CMK (cell line): ENCODE measurements at places on chromosomes 6 and 20.

GRCh38 chr6:96604420-96604819, 41.5 kb downstream of the FHL5 start:
- no peak for DNase-seq

DNA sequence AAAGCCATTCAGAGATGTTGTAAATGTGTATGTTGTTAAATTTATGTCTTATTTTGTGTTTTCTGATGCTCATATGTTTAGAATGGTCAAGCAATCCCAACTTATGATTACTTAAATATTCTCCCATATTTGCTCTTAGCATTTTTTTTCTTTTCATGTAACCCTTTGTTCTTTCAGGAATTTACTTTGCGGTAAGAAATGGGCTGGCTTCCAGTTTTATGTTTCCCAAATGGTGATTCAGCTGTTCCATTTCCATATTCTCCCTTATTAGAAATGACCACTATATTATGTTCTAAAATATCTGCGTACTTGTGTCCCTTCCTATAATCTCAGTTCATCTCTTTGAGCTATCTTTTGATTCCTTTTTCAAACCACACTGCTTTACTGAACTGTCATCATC, 113.7 kb downstream of the CDH26 start:
- DNase-seq, result no peak

DNA sequence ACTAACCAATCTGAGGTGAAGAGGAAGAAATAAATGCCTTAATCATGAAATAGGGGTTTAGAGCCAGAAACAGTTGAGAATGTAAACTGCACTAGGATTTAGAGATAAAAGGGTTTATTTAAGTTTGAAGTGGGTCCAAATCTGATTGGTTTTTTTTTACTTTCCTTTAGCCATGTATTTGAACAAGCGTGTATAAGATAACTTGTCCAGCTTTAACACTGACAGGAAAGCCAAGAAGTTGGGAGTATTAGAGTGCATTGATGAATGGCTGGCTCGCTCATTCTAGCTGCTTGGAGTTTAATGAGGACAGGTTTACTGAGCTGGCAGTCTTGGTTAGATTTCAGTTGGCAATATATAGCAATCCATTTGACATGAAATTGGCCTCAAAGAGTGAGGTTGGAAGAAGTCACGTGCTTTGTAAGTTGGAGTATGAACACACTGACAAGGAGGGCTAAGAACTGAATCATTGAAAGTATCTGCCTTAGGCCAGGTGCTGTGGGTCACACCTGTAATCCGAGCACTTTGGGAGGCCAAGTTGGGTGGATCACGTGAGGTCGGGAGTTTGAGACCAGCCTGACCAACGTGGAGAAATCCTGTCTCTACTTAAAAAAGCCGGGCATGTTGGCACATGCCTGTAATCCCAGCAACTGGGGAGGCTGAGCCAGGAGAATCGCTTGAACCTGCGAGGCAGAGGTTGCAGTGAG, 13.7 kb downstream of the SRSF3 start:
- no peak for DNase-seq

DNA sequence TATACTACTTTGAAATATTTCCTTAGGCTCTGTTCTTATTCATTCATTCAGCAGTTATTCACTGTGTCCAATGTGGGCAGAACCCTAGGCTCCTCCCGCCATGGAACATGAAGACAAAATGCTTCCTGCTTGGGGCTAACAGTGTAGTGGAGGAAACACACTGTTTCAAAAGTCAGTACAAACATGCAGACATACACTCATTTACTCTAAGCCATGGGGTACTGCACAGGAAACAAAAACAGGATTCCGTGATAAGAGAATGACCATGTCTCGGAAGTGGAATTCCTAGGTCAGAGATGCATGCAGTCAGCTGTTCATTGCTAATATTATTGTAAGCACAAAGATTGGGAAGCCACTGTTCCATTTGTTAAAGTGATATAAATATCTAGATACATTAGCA, 18.4 kb upstream of the FAM209A start:
- no peak for DNase-seq

- DNase-seq, result no peak
Measured at GRCh38 chr6:1611322-1611571, 1.5 kb downstream of the FOXC1 start.

- DNase-seq, result no peak
Measured at GRCh38 chr6:90003941-90004340, 109.7 kb downstream of the GJA10 start.

DNA sequence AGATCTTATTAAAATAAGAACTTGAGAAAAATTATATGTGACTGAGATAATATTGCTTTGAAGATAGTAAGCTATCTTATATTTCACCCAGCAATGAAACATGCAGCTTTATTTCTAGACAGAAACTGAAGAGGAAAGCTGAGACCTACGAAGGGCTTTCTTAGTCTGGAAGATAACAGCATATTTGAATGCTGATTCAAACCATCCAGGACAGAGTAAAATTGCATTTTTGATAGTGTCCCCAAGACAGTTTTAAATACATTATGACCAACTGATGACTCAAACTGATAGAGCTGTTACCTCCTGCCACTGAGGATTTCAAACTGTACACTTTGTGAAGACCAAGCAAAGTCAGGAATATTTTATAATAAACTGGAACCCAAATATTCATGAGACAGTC, 409.6 kb downstream of the GRIK2 start:
- DNase-seq, result no peak

DNA sequence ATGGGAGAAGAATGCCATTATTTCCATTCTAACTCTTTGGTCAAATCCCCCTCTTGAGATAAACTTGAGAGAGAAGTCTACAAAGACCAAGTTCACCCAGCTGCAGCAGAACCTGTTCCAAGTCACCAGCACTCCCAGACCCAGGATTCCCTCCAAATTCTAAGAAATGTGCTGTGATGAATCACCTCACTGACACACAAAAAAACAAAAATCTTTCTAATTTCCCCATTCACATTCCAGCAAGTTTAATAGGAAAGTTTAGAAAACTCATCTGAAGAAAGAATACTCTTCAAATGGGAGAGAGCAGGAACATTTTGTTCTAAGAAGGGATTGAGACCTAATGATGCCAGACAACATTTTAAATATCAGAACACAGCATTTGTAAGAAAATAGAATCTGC, 213.6 kb upstream of the PLCB4 start:
- no peak for DNase-seq

- no peak for DNase-seq
Measured at GRCh38 chr20:14715400-14715799, 378.0 kb upstream of the FLRT3 start.

DNA sequence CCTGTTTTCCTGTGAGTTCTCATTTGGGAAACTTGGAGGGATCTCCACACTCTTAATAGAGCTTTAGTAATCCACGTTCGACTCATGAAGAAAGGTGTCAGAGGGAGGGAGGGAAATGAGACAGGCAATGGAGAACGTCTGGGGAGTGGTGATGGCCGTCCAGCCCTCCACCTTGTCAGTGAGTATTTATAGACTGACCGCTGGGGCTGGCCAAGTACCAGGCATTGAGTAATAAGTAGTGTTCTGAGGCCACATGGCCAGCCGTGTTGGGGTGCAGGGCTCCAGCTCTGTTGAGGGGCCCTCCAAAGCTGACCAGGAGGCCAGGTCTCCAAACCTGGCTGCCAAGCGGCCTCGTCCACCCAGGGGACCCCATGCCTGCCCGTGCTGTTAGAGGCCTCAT, 11.3 kb upstream of the DSN1 start:
- DNase-seq, result no peak

- DNase-seq, result no peak
Measured at GRCh38 chr6:166413491-166413951, 30.8 kb upstream of the MPC1 start.

GRCh38 chr6:128097009-128097408, 196.2 kb upstream of the THEMIS start:
- no peak for DNase-seq

DNA sequence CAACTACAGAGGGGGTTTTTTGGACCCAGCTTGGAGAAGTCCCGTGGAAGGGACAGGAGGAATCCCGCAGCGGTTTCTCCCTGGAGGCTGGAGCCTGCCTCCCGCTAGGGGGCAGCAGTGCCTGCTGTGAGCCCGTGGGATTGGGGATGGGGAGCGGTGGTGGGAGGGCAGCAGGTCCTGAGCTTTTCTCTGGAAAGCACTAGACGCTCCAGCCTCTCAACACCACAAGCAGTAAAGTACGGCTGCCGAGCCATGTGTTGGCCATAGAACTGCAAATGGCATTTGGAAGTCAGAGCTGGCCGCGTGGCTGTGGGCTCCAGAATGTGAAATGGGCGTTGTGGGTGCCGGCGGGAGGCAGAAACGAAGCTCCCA, 47.8 kb downstream of the GMPR start:
- DNase-seq, result no peak

DNA sequence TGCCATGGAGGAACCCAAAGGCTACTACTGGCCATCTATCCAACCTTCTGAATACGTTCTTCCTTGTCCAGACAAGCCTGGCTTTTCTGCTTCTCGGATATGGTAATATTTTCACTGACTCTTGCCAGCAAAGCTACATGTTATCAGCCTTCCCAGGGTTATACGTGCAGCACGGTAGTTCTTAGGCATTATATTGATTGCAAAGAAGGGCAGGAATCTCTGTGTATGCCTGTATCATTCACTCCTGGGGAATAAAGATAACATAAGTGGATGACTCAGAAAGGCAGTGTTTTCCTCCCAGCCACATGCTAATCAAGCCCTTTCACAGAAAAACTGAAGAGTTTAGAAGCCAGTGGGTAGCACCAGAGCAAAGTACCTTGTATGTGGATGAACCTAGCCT, 98.7 kb downstream of the ADGRG6 start:
- DNase-seq, result peak; percentile 68

DNA sequence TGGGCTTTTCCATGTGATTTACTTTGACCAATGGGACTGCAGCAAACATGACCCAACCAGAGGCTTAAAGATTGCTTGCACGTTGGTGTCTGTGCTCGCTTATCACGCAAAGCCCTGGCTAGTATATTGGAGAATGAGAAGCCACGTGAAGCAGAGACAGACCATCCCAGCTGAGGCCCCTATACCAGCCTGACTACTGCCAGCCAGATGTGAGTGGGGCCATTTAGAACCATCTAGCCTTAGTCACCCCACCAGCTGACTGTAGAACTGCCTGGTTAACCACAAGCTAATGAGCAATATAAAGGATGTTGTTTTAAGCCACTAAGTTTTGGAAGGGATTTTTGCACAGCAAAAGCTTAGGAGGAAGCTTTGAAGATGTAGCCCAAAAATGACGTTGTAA, 74.5 kb downstream of the MACROD2 start:
- no peak for DNase-seq

GRCh38 chr20:52612046-52612632, 360.0 kb upstream of the TSHZ2 start:
- no peak for DNase-seq

DNA sequence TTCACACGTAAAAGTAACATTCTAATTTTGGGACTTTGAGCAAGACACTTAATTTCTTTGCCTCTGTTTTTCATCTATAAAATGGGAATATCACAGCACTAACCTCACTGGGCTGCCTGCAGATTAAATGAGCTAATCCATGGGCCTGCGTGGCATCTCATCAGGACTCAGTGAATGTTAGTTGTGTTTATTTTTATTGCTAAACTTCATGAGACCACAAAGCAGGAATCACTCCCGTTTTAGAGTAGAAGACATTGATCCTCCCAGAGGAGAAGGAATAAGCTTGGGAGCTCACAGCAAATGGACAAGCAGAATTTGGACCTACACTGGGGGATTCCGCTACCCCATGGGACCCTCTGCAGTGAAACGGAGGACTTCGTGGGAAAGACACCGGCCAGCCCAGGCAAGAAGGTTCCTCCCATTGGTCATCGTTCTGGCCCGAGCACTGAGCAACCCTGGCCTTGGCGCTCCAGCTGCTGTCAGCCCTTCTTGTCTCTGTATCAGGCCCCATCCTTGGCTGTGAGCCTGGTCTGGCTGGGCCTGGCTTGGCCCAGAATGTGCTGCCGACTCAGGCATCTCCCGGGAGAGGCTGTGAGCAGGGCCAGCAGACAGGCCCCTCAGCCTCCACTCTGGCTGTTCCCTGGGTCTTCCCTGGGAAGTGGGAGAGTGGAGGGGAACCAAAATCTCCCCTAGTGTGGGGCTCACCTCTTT, 79.8 kb downstream of the NFATC2 start:
- no peak for DNase-seq

- DNase-seq, result no peak
Measured at GRCh38 chr6:138007014-138007472, 100.2 kb downstream of the PERP start.

DNA sequence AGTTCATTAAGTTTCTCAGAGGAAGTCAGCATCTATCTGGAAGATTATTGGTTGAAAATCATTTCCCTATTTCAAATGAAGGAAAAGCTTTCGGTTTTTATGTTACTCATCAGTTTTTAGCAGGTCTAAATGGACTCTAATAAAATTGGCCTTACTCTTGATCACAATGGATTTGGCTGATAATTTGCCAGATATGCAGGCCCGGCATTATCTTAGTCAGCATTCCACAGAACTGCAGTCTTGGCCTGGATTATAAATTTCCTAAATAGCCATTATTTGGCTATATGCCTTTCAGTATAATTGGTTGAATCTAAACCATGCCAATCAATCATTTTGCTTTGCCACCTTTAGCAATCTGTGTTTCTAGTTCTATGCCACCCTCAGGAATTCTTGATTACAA, 91.7 kb upstream of the KCNQ5 start:
- DNase-seq, result no peak

GRCh38 chr20:61311656-61312387, 59.8 kb downstream of the CDH4 start:
- DNase-seq, result no peak

DNA sequence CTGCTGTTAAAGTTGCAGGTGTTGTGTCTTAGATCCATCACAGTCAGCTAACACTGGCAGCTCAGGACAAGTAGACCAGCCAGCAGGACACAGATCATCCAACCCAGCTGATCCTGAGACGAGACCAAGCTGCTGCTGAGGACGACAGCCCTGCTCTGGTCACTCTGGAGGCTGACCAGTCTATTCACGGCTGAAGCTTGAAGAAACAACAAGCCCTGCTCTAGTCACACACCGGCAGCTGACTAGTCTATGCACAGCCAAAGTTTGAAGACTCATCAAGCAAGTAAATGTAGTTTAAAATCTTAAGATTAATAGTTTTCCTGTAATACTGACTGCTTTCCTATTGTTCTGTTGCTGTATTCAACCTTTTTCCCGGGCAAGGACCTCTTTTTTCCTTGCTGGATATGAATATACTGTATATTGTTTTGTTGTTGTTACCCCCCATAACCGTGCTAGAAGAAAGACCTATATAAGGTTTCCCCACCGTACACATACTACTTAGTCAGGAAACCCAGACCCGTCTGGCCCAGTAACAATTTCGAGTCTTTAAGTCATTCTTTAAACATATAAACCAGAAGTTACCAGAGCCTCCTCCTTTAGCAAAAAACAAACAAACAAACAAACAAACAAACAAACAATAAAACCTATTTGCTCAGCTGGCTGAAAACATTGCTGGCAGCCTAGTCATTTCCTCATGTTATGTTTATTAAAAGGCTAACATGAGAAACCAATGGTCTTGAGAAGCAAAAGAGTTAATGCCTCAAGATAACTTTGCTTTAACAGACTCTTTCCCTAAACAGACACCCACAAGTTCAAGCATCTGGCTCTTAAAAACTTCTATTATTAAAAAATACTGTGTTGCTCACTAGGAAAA, 16.7 kb upstream of the GSTA3 start:
- DNase-seq, result no peak
